ENCODE measurements at places on chromosomes 7 and 10.
A peak's percentile ranks its signal among the peaks of the same experiment; 100 is the strongest.

GRCh38 chr10:120182431-120182830 is 274.6 kb upstream of the PLPP4 start:
- DNase-seq: no peak

- no peak for DNase-seq
These were observed 530.8 kb downstream of the CNTNAP2 start for GRCh38 chr7:146647445-146647844.

DNA sequence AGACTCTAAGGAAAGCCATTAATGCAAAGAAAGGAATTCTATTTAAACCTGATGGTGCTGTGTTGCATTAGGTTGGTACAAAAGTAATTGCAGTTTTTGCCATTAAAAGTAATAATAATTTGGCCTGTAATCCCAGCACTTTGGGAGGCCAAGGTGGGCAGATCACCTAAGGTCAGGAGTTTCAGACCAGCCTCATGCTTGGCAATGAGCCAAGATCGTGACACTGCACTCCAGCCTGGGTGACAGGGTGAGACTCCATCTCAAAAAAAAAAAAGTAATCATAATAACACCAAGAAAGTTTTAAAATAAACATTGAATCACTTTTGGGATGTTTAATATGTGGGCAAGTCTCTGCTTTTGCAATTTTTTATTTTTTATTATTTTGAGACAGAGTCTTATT is 107.3 kb upstream of the FRMD4A start:
- DNase-seq: no peak

DNA sequence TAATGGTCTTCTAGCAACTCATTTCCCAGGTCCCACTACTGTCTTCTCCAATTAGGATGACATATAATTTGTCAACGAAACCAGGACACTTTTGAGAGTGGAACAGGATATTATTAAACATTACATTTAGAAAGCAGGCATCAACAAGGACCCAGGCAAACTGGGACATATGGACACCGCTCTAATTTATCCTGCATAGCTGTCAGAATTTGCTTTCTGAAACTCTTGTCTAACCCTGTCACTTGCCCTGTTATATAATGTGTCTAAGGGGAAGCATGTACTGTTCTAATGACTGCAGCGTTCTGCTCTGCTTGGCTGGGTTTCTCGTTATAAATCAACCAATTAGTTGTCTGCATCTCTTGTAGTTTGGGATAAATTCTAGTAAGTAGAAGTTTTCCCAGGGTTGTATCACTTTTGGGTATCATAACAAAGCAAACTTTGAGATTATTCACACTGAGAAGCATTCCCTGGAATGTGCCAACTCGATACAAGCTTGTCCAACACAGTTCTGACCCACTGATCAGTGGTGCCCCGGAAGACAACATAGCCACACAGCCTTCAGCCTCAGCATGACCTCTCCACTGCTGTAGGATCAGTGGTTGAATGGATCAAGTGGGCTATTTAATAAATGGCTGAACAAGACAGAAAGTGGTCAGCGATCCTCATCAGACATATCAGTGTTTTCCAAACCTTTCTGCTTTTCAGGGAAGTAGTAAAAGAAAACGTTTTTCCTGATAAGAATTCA is 228.1 kb downstream of the KIF20B start:
- DNase-seq: no peak

- DNase-seq: no peak
These were observed 293.8 kb downstream of the CALN1 start for GRCh38 chr7:72118366-72118765.

DNA sequence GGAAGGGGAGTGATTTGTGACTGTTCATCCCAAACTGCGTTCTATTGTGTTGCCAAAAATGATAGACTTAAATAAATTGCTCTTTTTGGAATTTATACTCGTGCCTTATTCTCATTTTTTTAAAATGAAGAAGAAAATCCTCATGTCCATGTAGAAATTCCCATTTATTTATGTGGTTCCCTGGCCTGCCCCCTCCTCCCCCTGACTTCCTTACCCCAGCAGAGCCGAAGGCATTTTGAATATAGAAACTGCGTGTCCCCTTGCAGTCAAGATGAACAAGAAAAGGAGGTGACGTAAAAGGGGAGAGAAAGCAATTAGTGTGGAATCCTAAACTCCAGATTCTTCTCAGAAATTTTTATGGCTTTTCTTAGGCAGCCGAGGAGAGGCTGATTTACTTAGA is 126.1 kb downstream of the FAM204A start:
- DNase-seq: no peak

DNA sequence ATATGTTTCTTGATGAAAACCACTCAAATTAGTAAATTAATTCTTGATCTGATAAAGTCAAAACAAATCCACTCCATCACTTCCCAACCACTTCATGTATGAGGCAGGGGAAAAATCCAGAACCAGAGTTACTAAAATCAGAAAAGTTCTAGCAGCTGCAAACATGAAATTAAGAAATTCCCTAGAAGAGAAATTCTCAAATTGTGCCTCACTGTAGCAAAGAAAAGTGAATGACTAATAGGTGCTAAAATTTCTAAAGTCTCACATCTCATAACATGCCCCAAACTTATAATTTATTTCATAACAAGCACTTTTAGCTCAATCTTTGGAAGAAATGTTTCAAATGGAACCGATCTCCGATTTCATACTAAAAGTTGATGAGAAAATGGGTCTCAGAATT is 345.0 kb upstream of the AOAH start:
- DNase-seq: no peak

- no peak for DNase-seq
These were observed 466.6 kb upstream of the IGFBP3 start for GRCh38 chr7:46387646-46388045.

DNA sequence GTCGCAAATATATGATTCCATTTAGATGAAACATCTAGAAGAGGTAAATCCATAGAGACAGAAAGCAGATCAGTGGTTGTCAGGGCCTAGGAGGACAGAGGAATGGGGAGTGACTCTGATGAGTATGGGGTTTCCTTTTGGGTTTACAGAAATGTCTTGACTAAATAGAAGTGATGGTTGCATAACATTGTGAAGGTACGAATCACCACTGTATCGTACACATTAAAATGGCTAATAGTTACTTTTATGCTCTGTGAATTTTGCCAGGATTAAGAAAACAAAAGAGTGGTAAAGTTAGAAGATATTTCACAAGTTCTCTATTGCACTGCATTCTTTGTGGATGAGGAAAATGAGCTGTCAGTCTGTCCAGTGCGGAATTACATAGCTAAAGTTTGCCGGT is 407.4 kb downstream of the KCNMA1 start:
- DNase-seq: no peak

DNA sequence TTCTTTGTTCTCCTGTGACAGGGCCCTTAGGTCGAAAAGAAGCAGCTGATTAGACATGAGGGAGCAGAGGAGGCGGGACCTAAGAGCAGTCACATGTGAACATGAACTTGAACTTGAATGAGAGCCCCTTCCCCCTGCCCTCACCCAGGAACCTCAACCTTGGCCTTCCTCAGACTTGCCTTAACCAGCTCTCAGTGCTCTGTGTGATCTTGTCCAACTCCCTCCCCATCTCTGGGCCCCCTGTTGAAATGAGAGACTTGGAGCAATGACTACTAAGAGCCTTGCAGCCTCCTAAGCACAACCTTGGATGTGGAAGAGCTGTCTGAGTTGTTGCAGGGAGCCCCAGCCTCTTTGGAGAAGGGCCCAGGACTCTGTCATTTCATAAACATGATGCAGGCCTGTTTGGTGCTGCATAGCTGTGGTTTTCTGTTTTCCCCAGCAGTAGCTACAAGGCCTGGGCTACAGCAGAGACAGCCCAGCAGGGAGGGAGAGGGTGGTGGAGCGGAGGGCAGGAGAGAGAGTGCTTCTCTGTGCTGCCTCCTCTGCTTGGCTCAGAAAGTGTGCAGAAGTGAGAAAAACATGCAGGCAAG is 123.9 kb upstream of the ZMIZ1 start:
- no peak for DNase-seq

DNA sequence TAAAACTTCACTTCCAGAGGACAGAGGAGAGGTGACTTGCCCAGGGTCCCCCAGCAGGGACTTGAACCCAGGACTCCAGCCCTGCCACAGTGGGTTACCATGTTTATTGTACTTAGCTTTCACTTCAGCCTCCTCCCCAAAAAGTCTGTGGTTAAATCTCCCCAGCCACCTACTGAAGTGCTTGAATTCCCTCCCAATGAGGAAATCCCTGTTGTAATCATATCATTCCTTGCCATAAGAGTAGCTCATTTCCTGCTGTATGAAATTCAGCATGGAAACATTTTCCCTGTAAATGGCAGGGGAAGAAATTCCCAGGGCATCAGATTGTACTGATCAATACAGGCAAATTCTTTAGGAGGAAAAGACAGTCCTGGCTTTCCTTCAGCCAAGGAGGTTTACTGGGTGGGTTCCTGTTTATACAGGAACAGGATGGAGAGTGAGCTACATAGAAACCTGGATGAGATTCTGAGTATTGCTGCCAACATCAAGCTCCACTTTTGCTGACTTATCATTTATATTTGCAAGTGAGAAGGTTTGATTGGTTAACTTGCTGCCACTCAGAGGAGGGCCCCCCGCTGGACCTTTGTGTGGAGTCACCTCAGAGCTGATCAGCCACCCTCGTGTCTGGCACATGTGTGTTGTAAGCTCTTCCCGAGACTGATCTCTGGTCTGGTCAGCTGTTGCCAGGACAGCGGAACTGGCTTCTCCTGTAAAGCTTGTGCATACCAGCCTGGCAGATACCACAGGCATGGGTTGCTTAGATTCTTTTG is 16.4 kb upstream of the PDZD8 start:
- no peak for DNase-seq

- DNase-seq: no peak
These were observed 669.4 kb downstream of the NRG3 start for GRCh38 chr10:82544377-82544776.

DNA sequence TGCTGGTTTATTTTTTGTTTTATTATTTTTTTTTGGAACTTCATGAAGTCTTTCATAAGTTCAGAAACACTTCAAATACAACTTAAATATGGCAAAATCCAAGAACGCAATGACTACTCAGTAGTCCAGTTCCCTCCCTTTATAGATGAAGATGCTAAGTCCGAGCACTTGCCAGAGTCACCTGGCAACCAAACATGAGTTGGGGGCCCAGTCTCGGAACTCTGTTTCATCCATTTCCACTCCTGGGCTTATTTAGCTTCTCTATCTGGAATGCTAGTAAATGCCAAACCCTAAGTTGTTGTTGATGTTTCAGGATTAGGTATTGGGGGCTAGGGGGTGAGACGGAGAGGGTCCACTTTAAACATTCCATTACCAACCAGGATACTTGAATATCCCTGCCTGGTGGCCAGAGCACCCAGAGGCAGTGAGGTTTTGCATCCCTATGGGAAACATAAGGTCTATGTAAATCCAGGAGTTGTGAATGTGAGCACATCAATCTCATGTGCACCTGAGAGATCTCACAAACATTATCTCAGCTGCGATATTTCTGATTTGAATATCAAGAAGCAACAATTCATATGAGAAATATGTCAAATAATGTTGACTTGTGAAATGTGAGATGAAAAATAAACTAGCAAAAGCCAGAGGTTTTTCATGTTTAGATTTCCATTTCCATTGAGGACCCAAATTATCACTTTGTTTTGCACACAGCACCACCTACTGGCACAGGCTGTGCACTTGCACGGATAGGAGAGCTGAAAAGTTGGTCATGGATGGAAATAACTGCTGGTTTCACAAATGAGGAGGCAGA is 129.3 kb downstream of the PKD1L1 start:
- DNase-seq: peak; percentile 83

GRCh38 chr7:15489383-15489782 is 72.4 kb downstream of the AGMO start:
- no peak for DNase-seq

- no peak for DNase-seq
These were observed 5.9 kb downstream of the TSPAN33 start for GRCh38 chr7:129150199-129150996.

GRCh38 chr7:78523930-78524329 is 725.4 kb downstream of the PHTF2 start:
- no peak for DNase-seq

DNA sequence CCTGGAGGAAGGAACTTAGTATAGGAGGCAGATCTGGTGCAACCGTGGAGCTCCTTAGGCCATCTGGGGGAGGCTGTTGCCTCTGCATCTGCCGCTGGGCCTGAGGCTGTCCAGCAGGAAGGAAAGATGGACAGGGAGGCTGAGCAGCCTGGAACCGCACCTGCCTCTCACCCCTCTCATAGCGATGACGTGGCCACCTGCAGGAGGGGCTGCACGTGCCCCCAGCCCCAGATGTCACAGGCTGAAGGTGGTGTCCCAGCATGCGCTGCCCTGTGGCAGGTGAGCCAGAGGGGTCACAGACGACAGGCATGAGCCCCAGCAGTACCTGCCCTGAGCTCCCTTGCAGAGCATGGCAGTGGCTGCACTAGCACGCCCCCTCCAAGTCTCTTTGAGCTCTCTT is 283.9 kb downstream of the ACTR3B start:
- no peak for DNase-seq

- no peak for DNase-seq
These were observed 822.3 kb downstream of the PHTF2 start for GRCh38 chr7:78620920-78621319.

DNA sequence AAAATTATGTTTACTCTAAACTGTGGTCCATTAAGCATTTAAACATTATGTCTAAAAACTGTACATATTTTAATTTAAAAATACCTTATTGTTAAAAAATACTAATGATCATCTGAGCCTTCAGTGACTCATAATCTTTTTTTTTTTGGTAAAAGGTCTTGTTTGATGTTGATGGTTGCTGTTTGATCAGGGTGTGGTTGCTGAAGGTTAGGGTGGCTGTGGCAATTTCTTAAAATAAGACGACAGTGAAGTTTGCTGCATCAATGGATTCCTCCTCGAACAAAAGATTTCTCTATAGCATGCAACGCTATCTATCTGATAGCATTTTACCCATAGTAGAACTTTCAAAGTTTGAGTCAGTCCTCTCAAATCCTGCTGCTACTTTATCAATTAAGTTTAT is 180.0 kb upstream of the AHR start:
- DNase-seq: no peak

DNA sequence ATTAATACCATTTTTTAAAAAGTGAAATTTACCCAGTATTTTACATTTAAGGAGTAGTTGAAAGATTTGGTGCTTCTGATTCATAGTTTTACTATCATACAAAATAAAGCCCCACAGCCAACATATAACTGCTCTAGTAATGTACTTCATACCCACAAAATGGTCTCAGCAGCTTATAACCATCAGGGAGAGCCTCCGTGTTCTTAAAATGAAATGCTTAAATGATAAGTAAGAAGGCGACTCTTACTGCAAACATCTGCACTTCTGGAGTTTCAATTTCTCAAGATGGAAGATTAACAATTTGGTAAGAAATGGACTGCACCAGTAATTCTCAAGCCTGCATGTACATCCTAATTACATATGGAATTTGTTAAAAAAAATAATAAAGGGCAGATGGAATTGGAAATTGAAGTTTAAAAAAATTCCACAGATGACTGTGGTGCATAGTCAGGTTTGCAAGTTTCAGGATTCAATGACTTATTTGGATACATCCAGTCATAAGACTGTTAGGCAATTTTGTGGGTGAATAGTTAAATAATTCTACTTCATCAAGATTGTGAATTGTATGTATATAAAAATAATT is 461.0 kb downstream of the KIF20B start:
- no peak for DNase-seq

DNA sequence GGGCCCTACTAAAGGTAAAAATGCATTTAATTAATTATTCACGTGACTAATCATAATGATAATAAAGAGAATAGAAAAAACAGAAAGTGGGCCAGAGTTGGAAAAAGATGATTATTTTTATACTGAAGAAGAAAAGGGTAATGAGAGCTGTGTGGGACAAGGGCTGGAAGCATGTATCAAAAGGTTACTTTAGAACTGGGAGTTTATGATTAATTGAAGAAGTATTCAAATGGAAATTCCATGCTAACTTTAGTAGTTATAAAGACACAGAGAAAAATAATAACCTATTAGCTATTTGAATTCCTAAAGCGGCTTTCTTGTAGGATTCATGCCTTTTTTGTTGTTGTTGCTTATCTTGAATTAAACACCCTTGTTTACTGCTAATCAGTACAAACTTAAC is 49.9 kb downstream of the MKX start:
- no peak for DNase-seq
